ENCODE measurements at places on chromosomes 2 and 18.

GRCh38 chr18:62323483-62324180 lies 1.5 kb upstream of the TNFRSF11A start:
- no peak for DNase-seq

DNA sequence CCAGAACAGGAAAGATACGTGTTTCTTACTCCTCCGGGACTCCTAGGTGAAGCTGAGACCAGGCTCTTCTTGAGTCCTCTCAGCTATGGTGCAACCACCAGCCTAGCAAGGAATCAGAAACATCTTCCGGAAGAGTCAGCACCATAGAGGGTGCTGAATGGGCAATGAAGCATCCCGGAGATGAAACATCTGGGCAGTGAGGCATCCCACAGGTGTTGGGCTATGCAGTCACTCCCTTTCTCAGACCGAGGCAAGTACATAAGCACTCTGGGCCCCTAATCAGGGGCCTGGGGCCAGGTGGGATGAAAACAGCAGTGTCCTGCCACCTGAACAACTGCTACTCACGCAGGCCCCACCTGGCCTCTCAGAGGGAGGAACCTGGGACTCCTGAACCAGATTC lies 1.4 kb upstream of the CAPN10 start:
- DNase-seq: no peak

DNA sequence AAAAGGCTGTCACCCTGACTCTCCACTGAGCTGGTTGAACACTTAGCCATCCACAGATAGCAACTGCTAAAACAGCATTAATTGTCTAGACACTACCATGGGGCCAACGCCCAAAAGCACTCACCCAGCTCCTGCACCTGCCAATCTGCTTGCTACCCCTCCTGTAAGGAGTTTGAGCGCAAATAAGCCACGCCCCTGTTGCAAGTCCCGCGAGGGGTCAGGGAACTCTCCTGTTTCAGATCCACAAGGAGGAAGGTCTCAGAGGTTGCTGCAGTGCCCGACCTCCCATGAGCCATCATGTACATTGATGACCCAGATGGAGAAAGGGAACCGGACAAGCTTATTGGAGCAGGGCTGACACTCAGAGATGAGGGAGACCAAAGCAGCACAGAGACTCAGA lies 106.8 kb downstream of the ZNF516 start:
- DNase-seq: no peak

DNA sequence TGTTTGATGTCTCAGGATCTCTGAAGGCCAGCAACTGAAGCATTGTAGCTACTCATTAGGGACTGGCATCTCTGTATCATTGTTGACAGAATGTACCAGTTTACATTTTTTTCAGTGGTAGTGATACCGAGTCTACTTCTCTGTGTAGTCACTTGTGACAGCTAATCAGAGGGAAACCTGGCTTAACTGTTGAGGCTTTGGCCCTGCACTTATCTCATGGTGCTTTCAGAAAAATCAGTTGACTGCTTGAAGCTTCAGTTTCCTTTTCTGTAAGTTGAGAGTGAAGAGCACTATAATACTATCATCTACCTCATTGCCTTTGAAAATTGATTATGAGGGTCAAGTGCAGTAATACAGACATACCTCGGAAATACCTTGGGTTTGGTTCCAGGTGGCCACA lies 90.0 kb downstream of the COMMD1 start:
- no peak for DNase-seq

- no peak for DNase-seq
These were observed 24.4 kb downstream of the ZNF521 start for GRCh38 chr18:25327584-25327983.

DNA sequence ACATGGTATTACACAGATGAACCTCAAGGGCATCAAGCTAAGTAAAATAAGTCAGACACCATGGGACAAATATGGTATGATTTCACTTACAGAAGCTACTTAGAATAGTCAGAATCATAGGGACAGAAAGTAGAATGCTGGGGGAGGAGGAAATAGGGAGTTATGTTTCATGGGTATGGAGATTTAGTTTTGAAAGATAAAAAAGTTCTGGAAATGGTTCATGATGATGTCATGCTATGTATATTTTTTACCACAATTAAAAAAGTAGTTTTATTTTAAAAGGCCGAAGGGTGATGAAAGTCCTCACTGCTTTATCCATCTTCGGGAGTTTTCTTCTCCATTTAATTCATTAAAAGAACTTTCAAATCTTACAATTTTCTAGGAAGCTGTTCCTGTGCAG lies 181.9 kb downstream of the CALCRL start:
- no peak for DNase-seq

GRCh38 chr2:138356178-138356577 lies 145.4 kb upstream of the SPOPL start:
- no peak for DNase-seq

DNA sequence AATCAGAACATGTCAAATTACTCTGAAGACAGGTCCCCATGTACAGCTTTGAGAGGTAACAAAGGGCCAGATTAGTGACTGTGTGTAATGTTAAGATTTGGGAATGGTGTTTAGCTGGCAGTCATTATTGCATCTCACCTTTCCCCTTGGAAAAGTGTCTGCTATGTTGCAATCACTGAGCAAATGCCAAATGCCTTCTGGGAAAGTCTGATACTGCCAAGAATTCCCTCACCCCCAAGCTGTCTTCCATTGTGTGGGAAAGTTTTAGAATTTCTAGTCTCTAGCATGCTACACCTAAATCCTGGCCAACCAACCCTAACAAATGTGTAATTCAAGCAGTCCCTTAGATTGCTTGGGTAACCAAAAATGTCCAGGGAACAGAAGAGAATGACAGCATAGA lies 13.6 kb upstream of the PELI1 start:
- no peak for DNase-seq

DNA sequence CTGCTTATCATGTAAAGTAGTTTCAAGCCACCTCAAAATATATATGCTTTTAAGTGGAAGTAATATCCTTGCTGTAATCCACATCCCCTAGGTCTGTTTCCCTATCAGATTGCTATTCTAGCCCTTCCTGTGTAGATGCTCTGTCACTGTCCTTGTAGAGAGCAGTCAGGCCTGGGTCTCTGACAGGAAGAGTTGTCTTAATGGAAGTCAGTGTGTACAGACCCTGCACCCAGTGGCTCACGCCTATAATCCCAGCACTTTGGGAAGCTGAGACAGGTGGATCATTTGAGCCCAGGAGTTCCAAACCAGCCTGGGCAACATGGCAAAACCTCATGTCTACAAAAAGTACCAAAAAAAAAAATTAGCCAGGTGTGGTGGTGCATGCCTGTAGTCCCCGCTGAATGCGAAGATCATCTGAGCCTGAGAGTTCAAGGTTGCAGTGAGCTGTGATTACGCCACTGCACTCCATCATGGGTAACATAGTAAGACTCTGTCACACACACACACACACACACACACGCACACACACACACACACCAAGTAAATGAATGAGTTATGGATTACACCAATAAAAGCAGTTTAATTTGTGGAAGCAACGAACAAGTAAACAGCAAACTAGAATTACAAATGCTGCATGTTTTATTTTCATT lies 70.2 kb upstream of the DSC1 start:
- no peak for DNase-seq

GRCh38 chr18:28189400-28190239 lies 12.7 kb upstream of the CDH2 start:
- DNase-seq: no peak

DNA sequence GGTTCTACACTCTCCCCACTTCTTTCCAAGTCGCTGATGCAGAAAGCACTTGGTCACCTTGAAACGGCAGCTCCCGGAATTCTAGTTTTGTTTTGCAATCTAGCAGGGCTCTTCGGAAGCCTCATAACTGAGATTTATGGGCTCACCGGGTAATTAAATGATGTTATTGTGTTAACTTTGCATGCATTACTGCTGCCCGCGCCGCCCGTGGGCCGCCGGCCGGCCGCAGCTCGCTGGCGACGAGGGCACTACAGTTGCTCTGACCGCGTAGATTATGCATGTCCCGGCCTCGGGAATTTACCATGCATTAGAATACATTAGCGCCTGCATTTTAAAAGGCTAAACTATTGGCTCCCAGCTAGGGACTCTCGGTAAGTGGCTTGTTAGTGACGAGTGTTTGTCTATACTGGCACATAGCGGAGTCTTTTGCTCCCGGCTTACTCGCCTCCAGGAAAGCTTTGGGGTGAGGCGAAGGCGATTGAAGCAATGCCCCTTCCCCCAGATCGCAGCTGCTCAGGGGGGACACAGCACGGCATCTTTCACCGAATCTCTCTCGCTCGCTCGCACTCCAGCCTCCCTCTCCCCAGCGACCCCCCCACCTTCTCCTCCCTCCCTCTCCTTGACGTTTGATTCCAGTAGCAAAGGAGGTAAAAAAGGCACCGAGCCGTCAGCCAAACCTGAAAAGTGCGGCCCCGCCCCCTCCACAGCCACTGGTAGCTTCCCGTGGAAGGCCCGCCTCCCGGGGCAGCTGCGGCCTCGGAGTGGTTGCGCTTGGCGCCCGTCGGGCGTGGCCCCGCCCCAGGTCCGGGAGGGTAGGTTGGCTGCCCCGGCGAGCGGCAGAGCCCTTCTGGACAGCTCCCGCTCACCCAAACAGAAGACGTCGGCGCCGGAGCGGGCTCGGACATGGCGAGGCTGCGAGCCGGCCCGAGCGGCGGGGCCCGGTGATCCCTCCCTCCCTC lies at the start of gene ONECUT2:
TSS of gene ONECUT2 (plus strand) at position 839 of the 959 bp plus-strand sequence. CDS start 343 bp downstream, outside the sequence.
- peak; percentile 61 for DNase-seq

DNA sequence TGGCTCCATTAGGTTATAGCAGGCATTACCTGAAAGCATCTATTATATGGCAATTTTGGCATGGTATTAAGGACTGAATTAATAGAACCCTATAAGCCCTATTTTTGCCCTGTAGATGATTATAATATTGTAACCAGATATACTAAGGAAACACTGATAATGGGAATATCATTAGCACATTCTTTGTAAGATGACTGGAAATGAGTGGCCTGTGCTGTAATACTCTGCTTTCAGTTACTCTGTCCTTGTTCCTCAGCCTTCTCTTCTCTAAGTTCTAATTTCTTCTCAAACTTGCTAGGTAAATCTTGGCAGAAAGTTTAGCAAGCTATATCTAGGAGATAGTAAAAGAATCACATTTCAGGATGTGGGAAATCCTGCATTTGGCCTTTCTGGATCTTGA lies 74.0 kb upstream of the ITPRID2 start:
- no peak for DNase-seq

- no peak for DNase-seq
These were observed 7.0 kb downstream of the SLC35F6 start for GRCh38 chr2:26770986-26771586.

- DNase-seq: no peak
These were observed 39.3 kb upstream of the NARS1 start for GRCh38 chr18:57660961-57661360.

- no peak for DNase-seq
These were observed 84.0 kb upstream of the DSEL start for GRCh38 chr18:67600181-67601180.

GRCh38 chr18:80201739-80202138 lies 45.6 kb downstream of the PARD6G start:
- DNase-seq: no peak
